Body of pancreas (tissue), 4 donors: ENCODE measurements at places on chromosomes 5 and 9. TPM values are rescaled to one million over a fixed set of nuclear protein-coding genes. Genes with fewer than 3 reads are reported as not detected.

The PLPP7 gene
- total RNA-seq: 2.1 TPM

- DNase-seq: no peak
- H3K36me3 ChIP-seq: no peaks in the 10 kb centered on the region
- H3K27me3 ChIP-seq: no peaks in the 10 kb centered on the region
- H3K27ac ChIP-seq: no peak overlapping the region
- no peaks in the 10 kb centered on the region for H3K4me1 ChIP-seq
- no peak overlapping the region for H3K4me3 ChIP-seq
Measured at GRCh38 chr5:163913548-163913947, 408.1 kb downstream of the MAT2B start.

- H3K27me3 ChIP-seq: no peaks in the 10 kb centered on the region
- peaks cover 21% of the 10 kb centered on the region for H3K4me1 ChIP-seq
- no peaks in the 10 kb centered on the region for H3K36me3 ChIP-seq
Measured at GRCh38 chr9:72857624-72857996, 95.2 kb downstream of the ALDH1A1 start.

DNA sequence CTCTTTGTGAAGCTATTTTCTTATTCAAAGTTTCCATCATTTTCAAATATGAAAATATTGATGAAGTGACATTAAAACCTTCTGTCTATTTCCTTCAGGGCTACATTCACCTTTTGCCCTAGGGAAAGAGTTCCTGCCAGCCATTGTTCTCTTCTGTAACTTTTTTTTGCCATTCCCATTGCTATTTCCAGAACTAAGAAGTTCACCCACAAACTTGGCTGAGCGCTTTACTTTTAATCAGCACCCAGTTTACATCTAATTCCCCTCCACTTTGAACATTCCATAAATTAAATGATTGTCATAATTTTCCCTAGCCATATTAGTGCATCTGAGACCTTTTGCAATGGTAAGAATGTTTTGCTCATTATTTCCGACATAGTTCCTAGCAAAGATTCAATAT lies 4.4 kb downstream of the IL33 start:
- no peaks in the 10 kb centered on the region for H3K36me3 ChIP-seq
- no peak for DNase-seq
- H3K4me1 ChIP-seq: peaks cover 11% of the 10 kb centered on the region
- H3K27ac ChIP-seq: no peak overlapping the region
- no peaks in the 10 kb centered on the region for H3K27me3 ChIP-seq
